ENCODE measurements at places on chromosomes 12 and 14.
A peak's percentile ranks its signal among the peaks of the same experiment; 100 is the strongest.

DNA sequence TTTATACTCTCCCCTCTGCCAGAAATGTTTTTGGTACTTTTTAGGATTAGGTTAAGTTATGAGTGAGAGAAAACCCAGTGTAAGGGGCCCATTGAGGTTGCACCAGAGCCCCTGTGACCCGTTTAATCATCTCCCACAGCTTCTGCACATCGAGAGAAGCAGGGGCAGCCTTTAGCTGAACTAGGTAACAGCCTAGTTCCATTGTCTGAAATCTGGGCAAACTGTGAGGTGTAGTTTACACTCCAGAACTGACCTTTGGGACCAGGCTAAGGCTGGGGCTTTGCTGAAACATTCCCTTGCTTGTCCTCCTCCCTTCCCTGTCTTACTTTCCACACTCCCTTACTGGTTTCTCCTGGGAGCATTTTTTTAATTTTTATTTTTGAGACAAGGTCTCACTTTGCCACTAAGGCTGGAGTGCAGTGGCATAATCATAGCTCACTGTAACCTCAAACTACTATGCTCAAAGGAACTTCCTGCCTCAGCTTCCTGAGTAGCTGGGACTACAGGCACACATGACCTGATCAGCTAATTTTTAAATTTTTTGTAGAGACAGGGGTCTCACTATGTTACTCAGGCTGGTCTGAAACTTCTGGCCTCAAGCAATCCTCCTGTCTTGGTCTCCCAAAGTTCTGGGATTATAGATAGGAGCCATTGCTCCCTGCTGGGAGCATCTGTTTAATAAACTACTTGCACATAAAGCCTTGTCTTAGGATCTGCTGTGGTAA is 25.9 kb upstream of the DHRS2 start:
- DNase-seq: peak; percentile 63

- DNase-seq: no peak
These were observed 84.7 kb downstream of the NTF3 start for GRCh38 chr12:5516371-5517241.

DNA sequence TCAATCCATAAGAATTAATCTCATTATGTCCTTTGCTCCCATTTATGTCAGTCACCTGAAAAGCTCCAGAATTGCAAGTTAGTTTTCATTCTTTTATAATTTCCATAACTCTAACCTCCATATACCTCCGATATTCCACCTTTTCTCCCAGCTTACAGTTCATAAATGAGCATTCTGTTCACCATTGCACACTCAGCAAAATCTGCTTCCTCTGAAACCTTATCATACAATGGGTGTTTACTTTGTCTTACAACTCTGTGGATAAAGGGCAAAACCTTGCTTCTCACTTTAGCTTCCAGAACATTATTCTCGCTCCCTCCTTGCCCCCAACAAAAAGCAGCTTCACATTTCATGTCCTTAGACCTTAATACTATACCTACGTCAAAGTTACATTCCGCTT is 19.3 kb upstream of the SLCO1B1 start:
- no peak for DNase-seq

DNA sequence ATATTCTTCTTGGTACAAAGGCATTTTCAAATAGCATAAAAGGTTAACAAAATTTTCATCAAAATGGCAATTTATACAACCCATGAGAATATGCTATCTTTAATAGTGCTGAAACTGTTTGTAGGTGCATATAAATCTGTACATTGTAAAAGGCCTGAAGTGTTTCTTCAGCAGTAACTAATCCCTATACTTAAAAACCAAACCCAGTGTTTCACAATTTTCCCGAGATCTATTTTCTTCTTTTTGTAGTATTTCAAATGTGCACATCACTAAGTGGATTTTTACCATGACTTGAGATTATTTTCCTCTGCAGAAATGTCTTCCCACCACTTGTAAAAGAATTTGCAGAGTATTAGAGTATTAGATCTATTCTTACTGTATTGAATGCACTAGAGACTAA is 76.5 kb downstream of the FERMT2 start:
- no peak for DNase-seq

DNA sequence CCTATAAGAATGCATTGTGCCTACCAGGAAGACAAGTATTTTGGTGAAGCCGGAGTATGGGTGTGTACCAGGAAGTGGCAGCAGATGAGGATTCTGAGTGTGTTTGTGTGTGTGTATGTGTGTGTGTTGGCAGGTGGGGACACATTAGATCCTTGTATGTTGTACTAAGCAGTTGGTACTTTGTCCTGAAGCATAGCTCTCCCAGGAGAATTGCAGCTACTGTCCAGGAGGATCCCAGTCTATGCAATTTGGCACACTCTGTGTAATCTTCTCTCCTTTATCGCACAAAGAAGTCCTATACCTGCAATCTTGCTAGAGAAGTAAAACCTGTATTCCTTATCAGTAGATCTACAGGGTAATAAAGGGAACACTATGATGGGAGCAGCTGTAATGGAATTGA is 276.5 kb downstream of the PAWR start:
- DNase-seq: no peak

DNA sequence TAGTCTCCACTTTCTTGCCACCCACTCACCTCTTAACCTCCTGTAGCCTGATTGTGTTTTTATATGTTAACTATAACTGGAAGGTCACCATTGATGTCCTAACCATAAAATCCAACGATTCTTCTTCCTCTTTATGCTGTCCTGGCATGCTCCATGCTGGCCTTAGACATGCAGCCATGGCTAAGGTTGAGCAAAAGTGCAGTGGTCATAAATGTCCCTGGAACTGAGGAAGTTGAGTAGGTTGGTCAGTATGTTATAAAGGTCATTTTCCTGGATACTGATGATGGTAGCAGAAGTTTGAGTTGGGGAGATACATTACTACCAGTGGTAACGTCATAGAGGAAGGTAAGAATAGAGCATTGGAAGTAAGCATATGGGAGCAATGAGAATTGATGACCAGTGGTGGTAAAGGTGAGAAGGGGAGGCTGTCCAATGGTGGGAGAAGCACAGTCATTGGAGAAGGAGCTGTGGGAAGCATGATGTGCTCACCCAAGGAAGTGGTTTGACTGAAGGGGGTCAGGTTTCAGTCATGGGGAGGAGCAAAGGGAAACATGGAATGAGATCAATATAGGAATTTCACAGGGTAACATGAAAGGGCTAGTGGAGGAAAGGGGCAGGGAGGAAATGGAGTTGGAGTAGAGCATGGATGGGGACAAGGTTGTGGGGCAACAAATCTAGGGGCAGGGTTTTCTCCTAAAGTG is 240.8 kb downstream of the DACT1 start:
- no peak for DNase-seq

DNA sequence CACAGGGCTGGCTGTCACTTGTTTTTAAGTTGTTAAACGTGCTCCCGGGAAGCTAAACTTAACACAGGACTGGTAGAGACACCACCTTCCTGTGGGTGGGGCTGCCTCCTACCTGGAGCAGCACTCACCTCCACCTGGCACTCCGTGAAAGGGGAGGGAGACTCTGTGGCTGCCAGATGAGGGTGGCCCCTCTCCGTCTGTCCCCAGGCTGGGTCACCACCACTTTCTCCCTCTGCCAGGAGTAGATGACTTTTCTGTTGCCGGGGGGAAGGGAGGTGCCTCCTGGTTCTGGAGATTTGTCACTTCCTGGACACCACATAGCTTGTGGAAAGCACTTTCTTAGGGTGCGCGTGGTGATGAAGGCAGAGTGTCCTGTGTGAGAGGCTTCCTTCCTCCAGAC is 81.3 kb downstream of the WDR20 start:
- no peak for DNase-seq

DNA sequence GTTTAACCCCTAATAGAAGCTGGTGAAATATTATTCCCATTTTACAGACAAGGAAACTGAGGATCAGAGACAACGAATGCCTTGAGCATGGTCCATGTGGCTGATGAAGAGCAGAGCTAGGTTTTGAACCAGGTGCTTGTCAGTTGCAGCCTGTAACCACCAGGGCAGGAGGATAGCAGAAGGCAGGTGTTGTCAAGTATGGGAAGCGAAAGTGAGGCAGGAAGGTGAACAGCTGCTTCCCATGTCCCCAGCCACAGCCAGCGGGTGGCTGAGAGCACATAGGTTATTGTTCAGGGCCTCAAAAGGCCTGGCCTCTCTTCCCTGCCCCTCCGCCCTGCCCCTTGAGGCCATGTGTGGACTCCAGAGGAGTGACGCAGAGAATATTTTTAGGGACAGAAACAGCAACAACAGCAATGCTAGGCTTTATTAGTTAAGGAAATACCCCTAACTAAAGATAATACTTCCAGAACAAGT is 39.6 kb downstream of the IQSEC3 start:
- no peak for DNase-seq

- DNase-seq: no peak
These were observed 791.2 kb downstream of the TMEM121 start for GRCh38 chr14:106317593-106317992.

- DNase-seq: no peak
These were observed 463.1 kb downstream of the RAD51B start for GRCh38 chr14:68282479-68283377.

DNA sequence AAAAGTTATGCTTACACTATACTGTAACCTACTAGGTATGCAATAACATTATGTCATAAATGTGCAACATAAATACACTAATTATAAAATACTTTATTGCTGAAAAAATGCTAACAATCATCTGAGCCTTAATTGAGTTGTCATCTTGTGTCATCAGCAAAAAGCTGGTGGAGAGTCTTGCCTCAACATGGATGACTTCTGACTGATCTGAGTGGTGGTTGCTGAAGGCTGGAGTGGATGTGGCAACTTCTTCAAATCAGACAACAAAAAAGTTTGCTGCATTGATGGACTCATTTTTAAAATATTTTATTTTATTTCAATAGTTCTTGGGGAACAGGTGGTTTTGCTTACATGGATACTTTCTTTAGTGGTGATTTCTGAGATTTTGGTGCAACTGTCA is 93.9 kb upstream of the AMN1 start:
- DNase-seq: no peak

DNA sequence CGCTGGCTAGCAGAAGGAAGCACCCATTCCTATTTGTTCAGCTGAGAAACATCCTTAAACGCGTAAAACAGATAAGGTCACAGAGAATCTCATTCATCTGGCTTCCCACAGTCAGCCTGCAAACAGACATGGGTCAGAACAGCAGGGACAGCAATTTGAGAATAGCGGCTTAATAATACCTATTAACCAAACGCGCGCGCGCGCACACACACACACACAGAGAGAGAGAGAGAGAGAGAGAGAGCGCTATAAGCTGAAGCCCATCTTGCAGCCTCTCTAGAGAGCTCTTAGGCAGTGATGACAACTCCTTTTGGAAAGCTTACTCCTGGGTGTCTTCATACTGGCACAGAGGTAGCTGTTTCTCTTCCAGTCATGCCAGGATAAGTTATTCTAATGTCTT is 26.4 kb downstream of the TMEM132D start:
- DNase-seq: no peak

GRCh38 chr12:132695431-132695830 is 8.0 kb downstream of the PXMP2 start:
- no peak for DNase-seq

DNA sequence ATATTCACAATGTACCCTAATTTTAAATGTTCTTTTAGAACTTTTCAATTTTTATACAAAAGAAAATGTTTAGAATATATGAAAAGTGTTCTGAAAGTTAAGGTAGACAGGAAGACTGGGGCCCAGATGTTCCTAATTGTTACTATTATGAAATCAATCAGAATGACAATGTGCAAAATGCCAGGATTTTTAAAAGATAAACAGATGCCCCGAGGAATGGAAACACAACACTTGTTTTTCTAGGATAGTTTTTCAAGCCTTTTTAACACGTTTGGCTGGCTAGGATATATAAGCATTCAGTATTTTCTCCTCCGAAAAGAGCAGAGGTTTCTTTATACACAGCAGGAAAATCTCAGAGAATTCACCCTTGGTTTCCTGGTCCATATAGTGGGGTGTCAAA is 106.8 kb downstream of the ESR2 start:
- DNase-seq: no peak

GRCh38 chr14:96062506-96062905 is 23.3 kb downstream of the C14orf132 start:
- no peak for DNase-seq

DNA sequence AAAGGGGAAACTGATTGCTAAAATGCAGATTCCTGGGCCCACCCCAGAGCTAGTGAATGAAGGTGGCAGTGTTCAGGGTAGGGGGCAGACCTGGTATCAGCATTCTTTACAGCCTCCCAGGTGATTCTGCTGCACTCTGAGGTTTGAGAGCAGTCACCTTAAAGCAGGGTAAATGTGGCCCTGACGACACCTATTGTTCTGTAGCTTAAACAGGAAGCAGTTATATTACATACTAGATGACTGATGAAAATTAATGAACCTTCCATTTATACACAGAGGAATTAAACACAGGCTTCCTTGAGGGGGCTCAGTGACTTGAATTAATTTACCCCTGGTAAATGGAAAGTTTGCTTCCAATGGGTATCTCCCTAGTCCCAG is 25.3 kb downstream of the NUAK1 start:
- no peak for DNase-seq

GRCh38 chr14:36223558-36223957 is 47.0 kb upstream of the PTCSC3 start:
- no peak for DNase-seq

DNA sequence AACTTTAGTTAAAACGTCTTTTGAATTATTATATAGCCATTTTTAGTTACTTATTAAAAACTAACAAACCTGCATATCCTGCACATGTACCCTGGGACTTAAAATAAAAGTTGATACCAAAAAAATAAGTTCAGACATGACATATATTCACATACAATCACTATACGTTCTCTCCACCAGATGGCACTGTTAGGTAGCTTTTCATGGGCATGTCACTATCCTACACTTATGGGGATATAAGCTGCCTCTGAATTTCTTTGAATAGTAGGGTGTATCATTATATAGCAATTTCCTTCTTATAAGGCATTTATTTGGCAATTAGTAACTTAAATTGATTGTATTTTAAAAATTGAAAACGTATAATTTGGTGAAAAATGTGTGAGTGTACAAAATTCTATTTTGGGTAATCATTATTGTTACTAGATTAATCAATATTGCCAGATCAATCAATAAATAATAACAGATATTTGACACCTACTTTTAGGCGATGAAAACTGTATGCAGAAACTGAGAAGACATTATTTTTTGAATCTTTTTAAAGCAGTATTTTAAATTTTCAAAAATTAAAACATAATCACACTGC is 31.8 kb upstream of the OR10A7 start:
- DNase-seq: peak; percentile 60
